ENCODE measurements at places on chromosomes 11 and 22.

GRCh38 chr11:45687836-45688235, 22.4 kb upstream of the CHST1 start:
- no peak for DNase-seq

DNA sequence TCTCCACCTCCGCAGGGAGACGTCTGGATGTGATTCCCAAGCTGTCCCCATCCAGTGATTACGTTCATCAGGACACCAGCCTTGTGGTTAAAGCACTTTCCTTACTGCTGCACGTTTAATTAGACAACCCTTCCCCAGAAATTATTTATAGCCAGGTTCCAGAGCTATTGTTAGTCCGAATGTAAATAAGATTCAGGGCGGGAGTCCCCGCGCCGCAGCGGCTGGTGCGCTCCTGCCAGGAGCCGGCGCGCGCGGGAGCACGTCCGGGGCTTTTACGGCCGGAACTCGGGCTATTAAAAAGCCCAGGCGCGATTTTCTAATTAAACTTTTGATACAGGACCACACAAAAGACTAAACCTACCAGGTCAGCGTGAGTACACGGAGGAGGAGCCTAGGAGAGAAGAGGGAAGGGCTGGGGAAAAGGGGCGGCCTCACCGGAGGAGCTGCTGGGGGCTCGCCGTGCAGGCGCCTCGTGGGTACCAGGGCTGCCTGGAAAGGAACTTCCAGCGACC, 538.3 kb downstream of the OPCML start:
- DNase-seq: no peak

GRCh38 chr11:43580735-43581369, 99.7 kb upstream of the HSD17B12 start:
- no peak for DNase-seq

DNA sequence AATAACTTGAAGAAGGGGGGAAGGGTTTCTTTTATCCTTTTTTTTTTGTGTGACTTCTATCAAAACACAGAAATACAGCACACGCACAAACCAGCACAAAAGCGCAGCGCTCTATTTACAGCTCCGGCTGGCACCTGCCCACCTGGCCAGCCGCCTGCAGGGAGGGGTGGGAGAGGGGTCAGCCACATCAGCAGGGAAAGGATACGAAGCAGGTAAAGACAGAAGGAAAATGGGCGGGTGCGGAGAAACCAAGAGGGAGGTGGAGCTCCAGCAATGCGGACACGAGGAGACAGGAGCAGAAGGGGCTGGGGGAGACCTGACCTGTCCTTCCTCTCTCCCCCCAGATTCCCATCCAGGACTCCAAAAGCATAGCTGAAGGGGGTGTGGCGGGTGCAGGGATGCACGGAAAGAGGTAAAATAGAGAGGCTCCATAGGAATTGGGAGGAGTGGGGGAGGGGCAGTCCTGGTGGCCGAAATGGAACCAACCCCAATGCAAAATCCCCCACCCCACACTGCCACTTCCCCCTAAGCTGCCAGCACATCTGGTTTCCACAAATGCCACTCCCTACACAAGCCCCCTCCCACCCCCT, 14.1 kb downstream of the CXCR5 start:
- no peak for DNase-seq

GRCh38 chr22:40525250-40525884, 111.2 kb downstream of the MRTFA start:
- no peak for DNase-seq

DNA sequence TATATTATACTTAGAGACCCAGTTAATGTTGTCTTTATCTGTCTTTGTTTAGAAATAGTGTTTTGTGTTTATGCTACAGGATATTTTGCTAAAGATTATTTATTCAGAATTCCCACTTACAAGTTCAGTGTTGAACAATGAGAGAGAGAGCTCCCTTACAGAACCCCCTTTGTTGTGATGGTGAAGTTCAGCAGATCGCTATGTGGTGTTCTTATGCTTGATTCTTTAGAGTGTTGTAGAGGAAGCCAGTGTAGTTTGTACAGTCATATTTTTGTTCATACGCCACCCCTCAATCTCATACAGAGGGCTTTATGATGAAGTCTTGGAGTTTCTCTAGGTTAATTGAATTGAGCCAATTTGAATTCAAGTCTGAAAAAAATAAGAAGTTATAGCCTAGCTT, 150.2 kb downstream of the TMEM135 start:
- no peak for DNase-seq

DNA sequence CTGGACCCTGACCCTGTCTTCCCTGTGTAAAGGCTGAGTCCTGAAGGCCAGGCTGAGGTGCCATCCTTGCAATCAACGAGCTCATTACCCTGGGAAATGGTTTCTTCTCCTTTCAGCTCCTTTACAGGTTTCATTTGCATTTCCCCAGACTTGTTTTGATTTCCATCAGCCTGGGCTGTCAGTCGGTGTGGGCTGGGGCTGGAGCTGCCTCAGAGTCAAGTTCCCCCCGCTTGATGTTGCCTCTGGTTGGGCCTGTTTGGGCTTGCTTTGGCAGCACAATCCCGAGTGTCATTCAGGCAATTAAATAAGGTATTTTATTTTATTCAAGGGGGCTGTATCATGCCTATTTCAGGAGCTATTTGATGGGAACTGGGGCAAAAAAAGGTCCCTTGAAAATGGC, 424.9 kb downstream of the INSC start:
- no peak for DNase-seq

Measured in HFFc6 (cell line).